ENCODE measurements at places on chromosomes 13 and 19.

DNA sequence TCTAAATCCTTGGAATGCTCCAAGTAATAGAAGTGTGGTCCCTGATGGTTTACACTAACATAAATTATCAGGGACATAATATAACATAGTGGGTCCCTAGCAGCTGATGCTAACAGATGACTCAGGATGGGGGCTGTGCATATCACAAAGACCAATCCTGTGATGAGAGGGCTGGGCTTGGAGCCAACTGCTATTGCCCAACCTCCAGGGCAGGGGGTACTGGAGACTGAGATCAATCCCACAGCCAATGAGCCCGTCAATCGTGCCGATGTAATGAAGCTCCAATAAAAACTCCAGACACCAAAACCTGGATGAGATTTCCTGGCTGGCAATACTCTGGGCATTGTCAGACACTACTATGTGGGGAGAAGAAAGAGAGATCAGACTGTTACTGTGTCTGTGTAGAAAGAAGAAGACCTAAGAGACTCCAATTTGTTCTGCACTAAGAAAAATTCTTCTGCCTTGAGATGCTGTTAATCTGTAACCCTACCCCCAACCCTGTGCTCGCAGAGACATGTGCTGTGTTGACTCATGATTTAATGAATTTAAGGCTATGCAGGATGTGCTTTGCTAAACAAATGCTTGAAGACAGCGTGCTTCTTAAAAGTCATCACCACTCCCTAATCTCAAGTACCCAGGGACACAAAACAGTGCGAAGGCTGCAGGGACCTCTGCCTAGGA lies 33.4 kb downstream of the ABCC4 start:
- DNase-seq: no peak

GRCh38 chr13:71137101-71137500 lies 729.9 kb downstream of the DACH1 start:
- no peak for DNase-seq

DNA sequence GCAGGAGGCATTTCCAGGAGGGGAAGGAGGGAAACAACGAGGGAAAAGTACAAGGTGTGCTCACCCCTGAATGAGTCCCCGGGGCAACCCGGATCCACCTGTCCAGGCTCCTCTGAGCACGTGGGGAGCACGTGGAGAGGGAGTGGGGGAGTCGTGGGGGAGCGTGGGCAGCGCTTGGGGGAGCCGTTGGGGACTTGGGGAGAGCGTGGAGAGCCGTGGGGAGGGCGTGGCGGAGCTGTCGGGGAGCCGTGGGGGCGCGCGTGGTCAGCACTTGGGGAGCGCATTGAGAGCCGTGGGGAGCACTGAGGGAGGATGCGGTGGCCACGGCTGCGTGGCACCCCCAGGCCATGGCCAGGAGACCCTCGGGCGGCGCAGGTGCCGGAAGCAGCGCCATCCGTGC lies 52.8 kb downstream of the IRS2 start:
- DNase-seq: no peak

GRCh38 chr19:30344446-30345425 lies 27.4 kb upstream of the ZNF536 start:
- DNase-seq: no peak

- no peak for DNase-seq
These were observed 83.4 kb downstream of the KCNRG start for GRCh38 chr13:50098693-50099092.

Measured in coronary artery (tissue), 2 donors.